ENCODE measurements at places on chromosomes 4 and X.

- no peak for DNase-seq
Measured at GRCh38 chr4:69124941-69125340, 28.7 kb downstream of the UGT2B7 start.

- DNase-seq = no peak
Measured at GRCh38 chr4:99457270-99457669, 22.1 kb upstream of the ADH7 start.

DNA sequence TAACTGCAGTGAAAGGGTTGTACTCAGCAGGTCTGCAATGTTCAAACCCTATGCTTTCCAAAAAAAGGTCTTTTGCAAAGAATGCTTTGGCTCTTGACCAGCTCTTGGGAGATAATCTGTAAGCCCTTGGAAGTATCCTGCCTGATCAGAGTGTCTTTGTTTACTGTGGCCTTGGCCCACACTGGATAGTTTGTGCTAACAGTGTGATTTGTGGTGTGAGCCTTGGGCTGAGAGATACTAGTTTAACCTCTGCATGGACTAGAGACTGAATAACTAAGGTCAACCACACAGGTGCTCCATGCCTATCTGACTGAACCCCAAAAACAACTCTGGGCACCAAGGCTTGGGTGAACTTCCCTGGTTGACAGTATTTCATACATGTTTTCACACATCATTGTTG lies 3.6 kb upstream of the MAGED1 start:
- no peak for DNase-seq

DNA sequence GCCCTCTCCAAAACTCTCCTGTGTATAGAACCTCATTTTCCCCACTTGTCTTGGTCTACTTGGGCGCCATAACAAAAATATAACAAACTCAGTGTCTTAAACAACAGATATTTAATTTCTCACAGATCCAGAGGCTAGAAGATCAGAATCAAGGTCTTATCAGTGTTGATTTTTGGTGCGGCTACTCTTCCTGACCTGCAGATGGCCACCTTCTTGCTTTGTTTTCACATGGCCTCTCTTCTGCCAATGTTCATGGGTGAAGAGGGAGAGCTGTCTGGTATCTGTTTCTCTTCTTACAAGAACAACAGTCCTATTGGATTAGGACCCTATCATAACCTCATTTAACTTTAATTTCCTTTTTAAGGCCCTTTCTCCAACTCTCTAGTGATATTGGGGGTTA lies 177.3 kb downstream of the PABPC4L start:
- no peak for DNase-seq

DNA sequence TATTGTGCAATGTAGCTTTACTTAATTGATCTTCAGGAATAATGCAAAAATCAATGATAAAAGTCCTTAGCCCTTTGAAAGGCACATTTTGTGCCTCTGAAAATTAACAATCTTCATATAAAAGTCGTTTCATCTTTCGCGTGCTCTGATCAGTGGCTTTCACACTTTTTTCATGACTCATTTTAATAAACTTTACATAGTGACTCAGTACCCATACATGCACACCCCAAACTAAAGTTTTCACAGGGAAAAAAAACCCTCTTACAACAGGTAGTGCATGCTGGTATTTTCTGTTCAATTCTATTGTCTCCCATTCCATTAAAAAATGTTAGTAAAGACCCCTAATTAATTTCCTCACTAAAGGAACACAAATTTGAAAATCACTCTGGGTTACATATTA lies 21.5 kb downstream of the RWDD4 start:
- no peak for DNase-seq

GRCh38 chrX:69603566-69604194 lies 12.2 kb upstream of the EDA start:
- DNase-seq = no peak

DNA sequence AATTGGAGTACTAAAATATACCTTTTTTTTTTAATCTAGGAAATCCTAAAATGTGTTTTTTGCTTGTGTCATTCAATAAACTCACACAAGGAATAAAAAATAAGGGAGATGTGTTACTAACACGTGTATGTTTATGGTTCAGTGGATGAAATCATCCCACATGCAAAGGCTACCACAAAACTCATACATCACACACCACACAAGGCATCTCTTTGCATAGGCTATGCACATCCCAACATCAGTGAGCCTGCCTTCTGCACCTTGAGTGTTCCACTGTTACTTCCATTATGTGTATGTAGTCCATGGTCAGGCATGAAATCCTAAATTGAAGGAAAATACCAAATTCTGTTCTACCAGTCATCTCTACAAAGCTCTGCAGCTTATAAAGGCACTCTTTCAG lies 213.1 kb downstream of the DCTD start:
- DNase-seq = no peak

- DNase-seq = no peak
Measured at GRCh38 chrX:37776283-37776986, 3.4 kb upstream of the CYBB start.

DNA sequence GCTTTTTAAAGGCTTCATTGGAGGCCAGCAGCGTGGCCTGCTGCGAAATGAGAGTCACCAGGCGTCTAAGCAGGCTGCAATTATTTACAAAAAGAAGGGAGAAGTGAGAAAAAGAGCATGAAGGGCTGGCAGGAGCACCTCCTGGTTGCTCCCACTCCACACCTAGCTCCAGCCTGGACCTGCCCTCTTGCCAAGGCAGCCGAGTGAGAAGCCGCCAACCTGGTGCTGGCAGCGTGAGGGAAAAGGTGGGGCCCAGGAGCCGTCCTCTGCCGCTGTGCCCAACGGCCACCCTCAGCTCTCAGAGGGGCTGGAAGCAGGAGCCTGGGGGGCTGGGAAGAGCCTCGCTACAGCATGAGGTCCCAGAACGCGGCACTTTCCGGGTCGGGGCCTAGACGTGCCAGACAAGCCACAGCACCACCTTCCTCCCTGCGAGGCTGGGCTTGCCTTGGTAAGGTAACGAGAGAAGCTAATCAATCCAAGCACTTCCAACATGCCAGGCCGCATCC lies 16.3 kb downstream of the SLC6A8 start:
- DNase-seq = no peak

GRCh38 chr4:54228961-54229501 lies at the start of gene PDGFRA:
Gene PDGFRA, plus strand, starts transcription at chr4:54229293. Its CDS starts 29,476 bp downstream, at chr4:54258769.
- no peak for DNase-seq

- no peak for DNase-seq
Measured at GRCh38 chrX:149571770-149572169, 15.5 kb downstream of the MAGEA9B start.

DNA sequence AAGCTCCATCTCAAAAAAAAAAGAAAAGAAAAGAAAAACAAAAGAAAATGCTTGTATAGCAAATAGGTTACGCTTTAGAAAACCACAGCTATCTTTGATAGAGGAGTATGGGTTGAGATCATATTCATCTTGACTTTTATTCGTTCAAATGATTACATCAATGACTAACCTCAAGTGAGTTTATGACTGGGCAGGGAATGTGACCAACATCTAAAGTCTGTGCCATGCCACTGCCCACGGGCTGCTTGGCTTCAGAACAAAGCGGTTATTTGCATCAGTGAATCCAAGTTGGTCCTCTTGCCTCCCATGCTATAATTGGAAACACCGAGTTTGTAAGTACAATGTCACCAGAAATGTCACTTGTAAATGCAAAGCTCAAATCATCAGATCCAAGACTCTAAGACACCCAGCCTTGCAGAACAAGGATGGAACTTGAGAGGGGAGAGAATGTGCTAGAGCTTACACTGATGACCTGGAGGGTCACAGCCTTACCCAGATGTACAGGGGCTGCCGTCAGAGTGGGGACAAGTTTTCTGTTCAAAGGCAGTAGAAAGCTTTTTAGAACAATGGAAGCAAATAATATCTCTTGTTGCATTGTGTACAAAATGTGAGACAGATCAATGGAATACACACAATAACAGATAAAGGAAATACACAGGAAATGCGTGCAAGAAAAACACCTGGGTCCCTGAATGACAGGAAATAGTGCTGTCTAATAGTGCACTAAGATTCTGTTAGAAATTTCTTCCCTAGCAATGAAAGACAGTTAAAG lies 8.4 kb upstream of the OPN1LW start:
- DNase-seq = no peak

DNA sequence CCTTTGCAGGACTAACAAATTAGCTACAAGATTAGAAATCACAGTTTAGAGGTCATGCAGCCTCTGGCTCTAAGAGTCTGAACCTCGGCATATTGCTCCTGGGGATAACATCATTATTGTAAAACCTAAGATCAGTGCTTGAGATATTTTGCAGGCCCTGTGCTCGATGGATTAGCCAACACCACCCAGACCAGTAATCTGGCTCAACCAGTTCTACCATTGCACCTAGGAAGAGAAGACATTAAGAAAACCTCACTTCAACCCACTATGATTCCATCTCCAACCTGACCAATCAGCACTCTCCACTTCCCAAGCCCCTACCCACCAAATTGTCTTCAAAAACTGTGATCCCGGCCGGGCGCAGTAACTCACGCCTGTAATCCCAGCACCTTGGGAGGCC lies 43.6 kb downstream of the WFS1 start:
- DNase-seq = no peak

DNA sequence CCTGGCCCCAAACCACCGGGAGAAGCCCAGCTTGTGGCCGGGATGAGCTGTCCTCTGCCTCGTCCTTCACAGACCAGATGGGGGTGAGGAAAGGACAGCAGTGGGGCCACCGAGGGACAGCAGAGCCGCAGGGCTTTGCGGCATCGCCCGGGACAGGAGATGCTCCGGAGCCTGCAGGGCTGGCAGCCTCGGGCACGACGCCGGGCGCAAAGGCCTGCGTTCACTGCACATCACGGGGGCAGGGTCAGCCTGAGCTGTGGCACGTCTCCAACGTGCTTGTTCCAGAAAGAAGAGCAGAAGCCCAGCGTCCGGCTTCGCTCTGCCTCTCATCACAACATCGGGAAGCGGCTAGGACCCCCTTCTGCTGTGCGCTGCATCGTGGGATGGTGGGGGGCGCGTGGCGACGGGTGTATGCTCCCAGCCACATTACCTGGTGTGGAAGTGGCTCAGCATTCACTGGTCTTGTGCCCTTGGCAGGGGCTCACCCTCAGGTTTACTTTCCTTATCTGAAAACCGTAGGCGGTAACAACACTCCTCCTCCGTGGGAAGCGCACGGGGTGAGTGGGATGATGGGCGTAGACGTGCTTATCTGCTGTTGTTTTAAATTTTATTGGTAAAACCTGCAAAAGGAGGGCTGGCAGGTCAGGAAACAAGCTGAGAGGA lies 7.4 kb downstream of the TADA2B start:
- no peak for DNase-seq

GRCh38 chr4:4368809-4369580 lies 17.9 kb upstream of the NSG1 start:
- DNase-seq = no peak

DNA sequence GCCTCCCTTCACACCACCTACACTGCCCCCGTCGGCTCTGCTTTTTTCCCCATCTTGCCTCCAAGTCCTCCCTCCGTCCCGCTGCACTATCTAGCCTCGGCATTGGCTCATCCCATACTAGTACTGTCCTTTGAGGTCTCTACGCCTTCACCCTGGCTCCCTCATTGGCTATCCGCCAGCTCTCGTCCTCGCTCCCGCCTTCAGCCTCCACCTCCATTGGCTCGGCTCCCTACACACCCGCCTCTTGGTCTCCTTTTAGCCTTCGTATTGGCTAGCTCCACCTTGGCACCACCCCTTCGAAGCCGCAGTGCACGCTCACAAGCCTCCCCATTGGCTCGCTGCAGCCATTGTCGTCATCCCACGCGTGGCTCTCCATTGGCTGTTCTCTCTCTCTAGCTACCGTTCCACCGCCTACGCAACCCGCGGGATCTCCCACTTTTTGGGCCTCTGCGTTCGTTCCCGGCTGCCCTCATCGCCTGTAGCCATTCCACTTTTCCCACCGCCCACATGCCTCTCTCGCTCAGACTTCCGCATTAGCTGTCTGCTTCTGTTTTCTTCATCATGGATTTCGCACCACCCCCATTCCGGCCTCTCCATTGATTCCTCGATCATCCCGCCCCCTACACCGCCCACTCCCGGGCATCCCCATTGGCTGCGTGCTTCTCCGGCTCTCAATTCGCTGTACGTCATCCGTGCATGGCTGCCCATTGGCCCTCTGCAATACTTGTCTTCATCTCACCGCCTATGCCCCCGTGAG lies 405 bp upstream of the PPP1R3F start:
- DNase-seq = peak; percentile 86

DNA sequence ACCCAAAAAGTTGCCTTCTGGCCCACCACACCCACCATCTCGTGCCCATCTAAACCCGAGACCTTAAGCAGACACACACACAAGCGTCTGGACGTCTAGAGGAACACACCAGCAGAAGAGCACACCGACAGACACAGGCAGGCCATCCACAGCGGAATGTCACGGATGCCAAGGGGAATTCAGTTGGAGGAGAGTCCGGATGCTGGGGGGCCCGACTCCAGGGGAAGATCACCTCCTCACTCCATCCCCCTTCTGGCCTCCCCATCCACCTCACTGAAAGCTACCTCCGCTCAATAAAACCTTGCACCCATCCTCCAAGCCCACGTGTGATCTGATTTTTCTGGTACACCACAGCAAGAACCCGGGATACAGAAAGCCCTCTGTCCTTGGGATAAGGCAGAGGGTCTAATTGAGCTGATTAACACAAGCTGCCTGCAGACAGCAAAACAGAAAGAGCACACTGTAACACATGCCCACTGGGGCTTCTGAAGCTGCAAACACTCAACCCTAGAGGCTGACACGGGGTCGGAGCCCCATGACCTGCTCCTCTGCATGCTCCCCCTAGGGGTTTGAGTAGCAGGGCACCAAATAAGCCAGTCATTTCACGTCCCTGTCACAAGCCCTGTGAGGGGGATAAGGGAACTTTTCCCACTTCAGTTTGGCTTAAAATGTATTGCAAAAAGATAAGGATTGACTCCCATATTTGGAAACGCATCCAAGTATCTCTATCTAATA lies 339.6 kb upstream of the PCDH10 start:
- no peak for DNase-seq

DNA sequence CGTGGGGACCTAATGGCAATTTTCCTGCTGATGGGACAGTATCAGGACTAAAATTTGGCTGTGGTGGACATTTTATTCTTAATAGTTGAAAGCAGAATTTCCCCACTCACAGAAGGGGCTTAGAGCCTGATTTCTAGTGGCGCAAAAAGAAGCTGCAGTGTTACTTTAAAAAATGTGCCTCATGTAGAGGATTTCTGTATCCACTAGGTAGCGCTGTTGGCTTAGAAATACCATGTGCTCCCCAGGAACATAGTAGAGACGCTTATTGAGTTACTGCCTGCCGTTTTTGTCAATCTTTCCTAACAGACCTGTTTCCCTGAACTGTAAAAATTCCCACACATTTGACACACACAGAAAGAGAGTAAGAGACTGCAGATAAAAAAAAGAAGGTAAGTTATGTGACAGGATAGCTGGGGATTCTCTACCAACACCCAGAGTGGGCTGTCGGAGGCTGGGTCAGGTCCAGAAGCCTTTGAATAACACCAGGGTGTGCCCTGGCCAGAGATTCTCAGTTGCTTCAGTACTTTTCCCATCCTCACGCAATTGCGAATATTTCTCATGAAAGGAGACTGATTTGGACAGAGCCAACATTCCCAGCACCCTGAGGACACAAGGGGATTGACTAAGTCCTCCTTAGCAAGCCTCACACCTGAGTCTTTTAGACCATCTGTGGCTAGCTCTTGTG lies 88.4 kb downstream of the ZXDA start:
- DNase-seq = no peak

Data from stimulated activated CD8-positive, alpha-beta memory T cell treated with anti-CD3 and anti-CD28 coated beads, Interleukin-4, amount 100 ng/mL, for 1 hour (primary cell).